ENCODE measurements at places on chromosomes 6 and 20.
A peak's percentile ranks its signal among the peaks of the same experiment; 100 is the strongest.

DNA sequence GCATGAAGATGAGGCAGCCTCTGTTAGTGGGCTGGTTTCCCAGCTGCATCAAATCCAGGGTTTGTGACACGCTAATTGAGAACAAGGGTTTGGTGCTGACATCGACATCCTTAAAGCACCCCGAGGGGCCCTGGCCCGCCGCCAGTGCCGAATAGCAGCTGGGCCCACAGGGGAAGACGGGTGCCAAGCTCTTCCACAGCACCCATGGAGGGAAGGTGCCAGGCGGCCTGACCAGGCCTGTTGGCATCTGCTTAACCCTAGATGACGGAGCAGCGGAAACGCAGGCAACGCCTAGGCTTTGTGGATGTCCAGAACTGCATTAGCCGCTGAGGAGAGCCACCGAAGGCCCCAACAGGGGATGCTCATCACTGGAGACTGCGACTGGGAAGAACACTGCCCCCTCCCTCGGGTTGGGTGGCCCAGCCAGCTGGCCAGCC lies 16.0 kb downstream of the UQCC2 start:
- DNase-seq, result no peak

GRCh38 chr6:52908526-52908925 lies 972 bp downstream of the GSTA3 start:
- no peak for DNase-seq

GRCh38 chr6:54244430-54244829 lies 63.8 kb upstream of the TINAG start:
- DNase-seq, result peak; percentile 12

GRCh38 chr6:21859193-21859735 lies 265.7 kb downstream of the SOX4 start:
- DNase-seq, result no peak
